DMS79 (cell line): ENCODE measurements at places on chromosomes 16 and 17.

DNA sequence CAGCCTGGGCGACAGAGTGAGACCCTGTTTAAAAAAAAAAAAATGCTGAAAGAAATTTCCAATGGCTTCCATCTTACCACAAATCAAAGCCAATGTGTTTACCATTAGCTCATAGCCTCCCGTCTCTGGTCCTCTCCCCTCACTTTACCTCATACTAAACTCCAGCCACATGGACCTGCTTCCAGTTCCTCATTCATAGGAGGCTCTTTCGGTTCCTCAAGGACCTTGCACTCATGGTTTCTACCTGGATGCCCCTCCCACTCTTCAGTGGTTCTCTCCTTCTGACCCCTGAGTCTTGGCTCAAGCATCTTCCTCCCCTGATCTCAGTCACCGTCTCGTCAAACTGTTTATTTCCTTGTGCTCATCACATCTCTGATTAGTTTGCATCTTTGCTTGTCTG is 3.8 kb upstream of the DEF8 start:
- no peak for DNase-seq

DNA sequence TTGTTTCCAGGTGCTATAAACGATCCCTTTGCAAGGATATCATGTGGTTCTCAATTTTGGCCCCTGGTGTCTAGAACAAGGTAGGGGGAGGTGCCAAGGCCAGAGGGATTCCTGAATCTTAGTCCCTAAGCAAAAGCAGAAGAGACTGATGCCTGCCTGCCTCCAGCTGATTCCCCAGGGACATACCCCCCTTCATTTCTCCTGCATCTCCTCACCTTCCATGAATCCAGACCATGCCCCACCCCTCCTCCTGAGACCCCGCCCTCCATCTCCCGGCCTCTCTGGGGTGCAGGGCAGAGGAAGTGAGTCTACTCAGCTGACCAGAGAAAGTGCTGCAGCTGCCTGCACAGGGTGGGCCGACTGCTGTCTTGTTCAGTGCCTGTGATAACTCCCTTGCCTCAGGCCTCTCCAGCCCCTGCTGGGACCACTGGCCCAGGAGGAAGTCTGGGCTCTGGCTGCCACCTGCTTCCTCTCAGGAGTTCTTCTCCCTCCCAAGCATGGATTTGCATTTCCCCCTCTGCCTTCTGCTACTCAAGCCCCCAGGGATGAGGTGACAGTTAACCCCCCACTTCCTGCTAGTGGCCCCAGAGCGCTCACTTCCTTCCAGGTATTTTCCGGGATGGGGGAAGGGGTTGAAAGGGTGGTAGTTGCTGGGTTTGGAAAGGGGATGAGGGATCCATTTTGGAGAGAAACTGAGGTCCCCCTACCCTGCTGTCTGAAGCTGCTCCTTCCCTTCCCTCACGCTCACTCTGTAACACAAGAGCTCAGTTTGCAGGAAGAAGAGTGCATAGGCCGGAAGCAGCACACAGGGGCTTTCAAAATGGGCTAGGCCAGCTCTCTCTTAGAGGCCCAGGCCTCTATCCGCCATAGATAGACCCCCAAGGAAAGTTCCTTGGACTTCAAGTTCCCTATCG is 10.5 kb upstream of the TSPOAP1 start:
- no peak for DNase-seq

GRCh38 chr16:9370061-9370491 is 278.6 kb downstream of the HAPSTR1 start:
- peak; percentile 10 for DNase-seq

- no peak for DNase-seq
These were observed 2.6 kb downstream of the MXRA7 start for GRCh38 chr17:76707985-76708807.
